ENCODE measurements at places on chromosomes 11 and 22.

DNA sequence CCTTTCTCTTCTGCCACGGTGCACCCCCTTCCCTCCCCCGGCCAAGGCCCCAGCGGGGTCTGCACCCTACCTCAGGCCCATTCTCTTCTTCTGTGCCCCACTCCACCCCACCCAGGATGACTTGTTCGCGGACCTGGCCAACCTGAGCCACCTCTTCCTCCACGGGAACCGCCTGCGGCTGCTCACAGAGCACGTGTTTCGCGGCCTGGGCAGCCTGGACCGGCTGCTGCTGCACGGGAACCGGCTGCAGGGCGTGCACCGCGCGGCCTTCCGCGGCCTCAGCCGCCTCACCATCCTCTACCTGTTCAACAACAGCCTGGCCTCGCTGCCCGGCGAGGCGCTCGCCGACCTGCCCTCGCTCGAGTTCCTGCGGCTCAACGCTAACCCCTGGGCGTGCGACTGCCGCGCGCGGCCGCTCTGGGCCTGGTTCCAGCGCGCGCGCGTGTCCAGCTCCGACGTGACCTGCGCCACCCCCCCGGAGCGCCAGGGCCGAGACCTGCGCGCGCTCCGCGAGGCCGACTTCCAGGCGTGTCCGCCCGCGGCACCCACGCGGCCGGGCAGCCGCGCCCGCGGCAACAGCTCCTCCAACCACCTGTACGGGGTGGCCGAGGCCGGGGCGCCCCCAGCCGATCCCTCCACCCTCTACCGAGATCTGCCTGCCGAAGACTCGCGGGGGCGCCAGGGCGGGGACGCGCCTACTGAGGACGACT lies 15.9 kb downstream of the RTN4RL2 start:
- DNase-seq, result no peak

DNA sequence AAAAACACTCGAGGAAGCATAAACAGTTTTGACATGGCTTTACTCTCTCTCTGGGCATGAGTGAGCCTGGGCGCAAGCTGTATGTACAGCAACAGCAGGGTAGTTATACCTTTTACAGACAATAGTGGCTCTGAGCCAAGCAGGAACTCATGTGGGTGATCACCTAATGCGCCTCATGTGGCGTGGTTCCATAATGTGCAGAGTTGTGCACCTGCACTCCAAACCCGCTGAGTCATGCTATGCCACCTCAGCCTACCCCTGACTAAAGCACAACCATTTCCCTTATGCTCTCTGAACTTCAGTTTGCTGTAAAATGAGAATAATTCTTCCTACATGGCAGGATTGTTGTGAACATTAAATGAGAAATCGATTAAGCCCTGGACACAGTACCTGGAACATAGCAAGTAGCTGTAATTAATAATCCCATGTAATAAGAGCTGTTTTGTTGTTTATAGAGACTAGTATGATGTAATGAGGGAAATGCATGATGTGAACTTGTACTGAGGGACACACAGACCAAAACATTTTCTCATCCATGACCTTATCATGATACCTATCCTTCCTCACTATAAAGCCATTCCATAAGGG lies 71.6 kb downstream of the CCDC34 start:
- DNase-seq, result no peak

- no peak for DNase-seq
Observed at GRCh38 chr11:117381481-117382387, 54.1 kb downstream of the CEP164 start.

DNA sequence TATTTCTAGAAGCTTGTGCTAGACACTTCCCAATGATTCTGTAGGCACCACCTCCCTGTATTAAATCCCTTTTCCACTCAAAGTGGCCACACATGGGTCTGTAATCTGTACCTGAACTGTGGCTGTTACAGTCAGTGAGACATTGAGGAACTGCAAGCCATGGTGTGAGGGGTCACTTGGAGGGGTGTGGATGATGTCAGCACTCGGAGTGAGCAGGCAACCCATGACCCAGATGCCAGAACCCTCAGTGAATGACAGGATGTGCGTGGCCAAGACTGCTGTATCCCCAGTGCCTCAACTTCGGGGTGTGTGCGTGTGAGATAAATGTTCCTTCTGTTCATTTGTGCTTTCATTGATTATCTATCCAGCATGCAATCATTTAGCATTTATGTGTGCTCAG lies 14.7 kb upstream of the SHANK3 start:
- DNase-seq, result no peak

All from T-helper 1 cell (primary cell).